ENCODE measurements at places on chromosomes 6 and 20. TPM values are rescaled to one million over a fixed set of nuclear protein-coding genes. Genes with fewer than 3 reads are reported as not detected.

The FAM83D gene
- total RNA-seq, result 0.61 TPM

The TPX2 gene
- total RNA-seq, result 0.12 TPM

DNA sequence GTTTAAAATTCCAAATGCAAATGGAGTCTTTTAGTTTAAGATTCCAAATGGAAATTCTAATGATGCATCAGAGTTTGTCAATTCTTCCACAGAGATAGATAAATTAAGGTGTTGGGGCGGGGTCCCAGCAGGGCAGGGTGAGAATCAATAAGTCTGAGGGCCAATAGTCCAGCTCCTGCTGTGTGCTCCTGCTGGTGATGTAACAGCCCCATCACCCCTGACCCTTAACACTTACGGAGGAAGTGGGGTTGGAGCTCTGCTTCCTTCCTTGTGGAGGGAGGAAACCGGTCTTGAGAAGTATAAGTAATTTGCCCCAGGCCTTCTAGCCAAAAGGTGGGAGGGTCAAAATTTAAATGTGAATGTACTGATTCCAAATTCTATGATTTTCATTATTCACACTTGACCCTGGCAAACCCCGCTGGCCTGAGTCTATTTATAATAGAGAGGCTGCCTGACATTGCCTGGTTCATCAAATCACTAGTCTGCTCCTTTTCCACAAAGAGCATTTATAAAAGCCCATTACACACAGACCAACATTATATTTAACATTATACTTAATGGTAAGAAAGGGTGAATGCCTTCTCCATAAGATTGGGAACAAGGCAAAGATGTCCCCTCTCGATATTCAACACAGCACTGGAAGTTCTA lies 17.2 kb downstream of the ZBTB2 start:
- no peak overlapping the region for H3K27ac ChIP-seq
- H3K36me3 ChIP-seq, result no peaks in the 10 kb centered on the region
- H3K4me3 ChIP-seq, result no peak overlapping the region
- H3K27me3 ChIP-seq, result no peaks in the 10 kb centered on the region
- peaks cover 3% of the 10 kb centered on the region for H3K4me1 ChIP-seq

DNA sequence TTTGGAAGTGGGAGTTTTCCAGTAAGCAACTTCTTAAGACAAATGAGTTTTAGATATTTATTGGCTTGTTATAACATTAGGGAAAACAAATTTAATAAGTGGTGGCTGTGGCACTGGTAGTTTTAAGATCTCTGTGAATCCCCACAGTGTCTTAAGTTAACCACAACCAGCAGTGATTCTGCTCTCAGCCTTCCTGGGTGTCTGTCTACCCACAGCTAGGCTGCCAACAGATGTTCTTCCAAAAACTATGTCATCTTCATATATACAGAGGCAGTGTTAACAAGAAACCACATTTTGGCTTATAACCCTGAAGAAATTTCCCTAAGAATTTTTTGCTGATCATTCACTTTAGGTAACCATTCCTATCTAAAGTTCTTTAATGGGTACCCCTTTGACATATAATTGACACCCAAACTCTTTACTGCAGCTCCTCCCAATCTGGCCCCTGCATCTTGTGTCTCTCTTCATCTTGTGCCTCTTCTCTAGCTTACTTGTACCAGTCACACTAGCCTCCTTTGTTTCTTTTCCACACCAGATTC lies 52.7 kb downstream of the TOP1 start:
- DNase-seq, result no peak
- no peaks in the 10 kb centered on the region for H3K4me1 ChIP-seq
- H3K27ac ChIP-seq, result no peak overlapping the region
- no peak overlapping the region for H3K4me3 ChIP-seq
- H3K27me3 ChIP-seq, result no peaks in the 10 kb centered on the region
- no peaks in the 10 kb centered on the region for H3K36me3 ChIP-seq

DNA sequence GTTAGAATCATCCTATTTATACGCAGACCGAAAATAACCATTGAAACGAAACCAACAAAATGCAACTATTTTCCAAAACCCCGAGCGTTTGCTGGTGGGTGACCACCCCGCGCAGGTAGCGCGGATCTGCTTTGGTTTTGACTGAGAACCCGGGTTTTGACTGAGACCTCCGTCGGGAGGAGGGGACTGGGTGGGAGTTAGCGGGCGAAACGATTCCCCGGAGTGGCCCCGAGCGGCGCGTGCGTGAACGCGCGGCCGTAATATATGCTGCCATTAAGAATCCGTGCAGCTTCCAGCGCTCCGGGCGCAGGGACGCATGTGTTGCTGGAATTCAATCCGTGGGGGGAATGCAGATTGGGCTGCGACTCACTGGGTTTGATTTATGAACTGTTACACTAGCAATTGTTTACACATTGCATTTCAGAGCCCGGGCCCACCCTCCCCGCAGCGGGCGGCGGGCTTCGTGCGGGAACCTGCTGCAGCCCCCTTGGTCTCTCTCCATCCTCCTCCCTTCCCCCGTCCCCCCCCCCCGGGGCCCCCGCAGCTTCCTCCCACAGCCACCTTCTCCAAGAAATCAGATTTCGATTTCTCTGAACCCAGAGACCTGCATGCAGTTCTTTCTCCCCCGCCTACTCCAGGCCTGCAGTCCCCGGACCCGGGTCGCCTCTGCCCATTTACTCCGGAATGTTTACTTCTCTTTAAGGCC lies 9.9 kb downstream of the NRN1 start:
- H3K36me3 ChIP-seq, result no peaks in the 10 kb centered on the region
- H3K4me1 ChIP-seq, result peaks cover 7% of the 10 kb centered on the region
- DNase-seq, result no peak

GRCh38 chr6:110761371-110761770 lies 53.9 kb downstream of the CDK19 start:
- no peaks in the 10 kb centered on the region for H3K36me3 ChIP-seq
- H3K27ac ChIP-seq, result no peak overlapping the region
- H3K4me3 ChIP-seq, result no peak overlapping the region
- H3K4me1 ChIP-seq, result no peaks in the 10 kb centered on the region
